ENCODE measurements at places on chromosomes 6 and 20.

DNA sequence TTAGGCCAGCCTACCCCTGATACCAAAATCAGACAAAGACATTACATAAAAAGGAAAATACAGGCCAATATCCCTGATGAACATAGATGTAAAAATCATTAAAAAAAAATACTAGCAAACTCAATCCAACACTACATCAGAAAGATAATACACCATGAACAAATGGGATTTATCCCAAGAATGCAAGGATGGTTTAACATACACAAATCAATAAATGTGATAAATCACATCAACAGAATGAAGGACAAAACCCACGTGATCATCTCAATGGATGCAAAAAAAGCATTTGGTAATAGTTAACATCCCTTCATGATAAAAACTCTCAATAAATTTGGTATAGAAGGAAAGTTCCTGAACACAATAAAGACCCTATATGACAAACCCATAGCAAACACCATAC is 63.8 kb downstream of the SLC22A2 start:
- DNase-seq, result no peak

DNA sequence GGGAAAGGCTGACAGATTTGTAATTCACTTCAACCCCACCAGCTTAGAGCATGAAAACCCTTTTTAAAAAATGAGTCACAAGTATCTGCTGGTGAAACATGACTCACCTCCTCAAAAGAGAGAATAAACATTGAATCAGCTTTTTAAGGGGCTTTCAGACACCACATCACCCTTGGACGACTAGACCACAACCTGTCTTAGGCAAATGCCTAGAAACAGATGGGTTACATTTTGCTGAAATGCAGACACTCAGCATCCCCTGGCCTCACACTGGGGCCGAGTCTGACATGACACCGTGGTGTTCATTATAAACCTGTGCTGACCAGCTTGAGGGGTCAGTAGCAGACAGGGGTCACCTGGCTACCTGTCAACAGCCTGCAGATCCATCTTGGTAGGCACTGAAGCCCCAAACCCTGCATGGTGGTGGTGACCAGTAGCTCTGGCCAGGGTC is 175.3 kb upstream of the CST7 start:
- peak; percentile 60 for DNase-seq

DNA sequence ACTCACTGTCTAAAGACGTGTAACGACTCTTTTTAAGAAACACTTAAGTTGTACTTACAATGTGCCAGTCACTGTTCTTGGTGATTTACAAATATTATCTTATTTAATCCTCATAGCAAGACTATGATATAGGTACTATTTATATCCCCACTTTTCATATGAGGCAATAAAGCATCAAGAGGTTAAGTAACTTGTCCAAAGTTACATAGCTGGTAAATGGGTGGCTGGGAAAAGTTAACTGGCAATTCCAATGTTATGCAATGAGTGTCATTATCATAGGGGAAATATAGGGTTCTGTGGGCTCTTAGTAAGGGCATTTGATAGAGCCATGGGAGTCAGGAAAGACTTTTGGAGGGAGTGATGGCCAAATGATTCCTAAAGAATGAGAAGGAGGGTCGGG is 21.4 kb upstream of the RIPOR2 start:
- DNase-seq, result peak; percentile 83

GRCh38 chr20:33279261-33279910 is 3.6 kb upstream of the BPIFB1 start:
- DNase-seq, result no peak

GRCh38 chr6:96604420-96604819 is 41.5 kb downstream of the FHL5 start:
- DNase-seq, result no peak

DNA sequence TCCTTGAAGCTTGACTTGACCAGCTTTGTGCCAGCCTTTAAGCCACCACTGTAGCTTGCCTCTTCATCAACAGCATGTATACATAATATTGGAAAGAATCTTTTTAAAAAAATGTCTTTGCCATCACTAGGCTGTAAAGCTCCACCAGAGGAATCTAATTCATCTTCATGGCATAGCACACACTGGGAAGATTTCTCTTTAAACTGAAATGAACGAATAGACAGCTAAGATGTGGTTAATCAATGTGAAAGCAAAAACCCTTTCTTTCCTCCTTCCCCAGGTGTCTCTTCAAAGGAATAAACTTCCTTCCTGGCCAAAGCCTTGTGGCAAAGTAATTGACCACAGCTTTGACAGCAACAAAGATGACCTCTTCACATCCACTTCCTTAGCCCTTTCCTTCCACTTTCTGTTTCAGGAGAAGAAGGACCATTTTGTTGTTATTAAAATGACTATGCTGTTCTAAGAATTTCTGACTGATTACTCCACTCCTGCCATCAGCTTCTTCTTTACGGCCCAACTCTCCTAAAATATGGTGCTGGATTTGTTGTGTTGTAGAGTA is 428.7 kb upstream of the SOX4 start:
- peak; percentile 66 for DNase-seq

- DNase-seq, result no peak
These were observed 13.6 kb downstream of the SERPINB6 start for GRCh38 chr6:2957696-2958330.

GRCh38 chr6:109008537-109009235 is 86.0 kb downstream of the SESN1 start:
- DNase-seq, result peak; percentile 61

Measured in suppressor macrophage treated with lipopolysaccharide for 4 hours (primary cell).